Amniotic epithelial cell (primary cell): ENCODE measurements at places on chromosomes 16 and 17.

DNA sequence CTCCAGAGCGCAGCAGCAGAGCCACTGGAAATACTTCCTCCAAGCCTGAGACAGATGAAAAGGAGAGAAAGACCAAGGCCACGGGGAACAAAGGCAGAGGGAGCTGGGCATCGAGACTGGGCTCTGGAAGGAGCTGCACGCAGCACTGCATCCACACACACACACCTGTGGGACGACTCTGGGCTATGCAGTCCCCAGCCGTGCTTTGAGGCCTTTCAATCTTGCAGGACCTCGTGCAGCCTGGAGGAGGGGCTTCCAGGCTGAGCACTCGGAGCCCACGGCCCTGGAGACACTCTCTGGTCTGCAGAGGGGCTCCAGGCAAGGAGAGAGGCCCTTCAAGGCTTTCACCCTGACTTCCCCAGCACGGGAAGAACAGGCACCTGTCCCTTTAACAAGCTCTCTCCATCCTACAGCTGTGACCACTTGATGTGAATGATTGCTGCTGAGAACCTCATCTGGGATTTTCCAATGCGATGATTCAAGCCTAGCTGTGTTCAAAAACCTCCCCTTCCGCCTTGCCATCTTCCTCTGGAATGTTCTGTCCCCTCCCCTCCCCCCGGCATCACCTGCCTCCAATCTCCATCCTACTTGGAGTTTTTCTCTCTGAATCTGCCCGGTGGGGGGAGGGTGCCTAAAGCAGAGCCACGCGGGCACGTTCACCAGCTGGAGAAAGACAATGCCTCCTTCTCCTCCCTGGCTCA, 37.5 kb downstream of the RBFOX3 start:
- DNase-seq = no peak

DNA sequence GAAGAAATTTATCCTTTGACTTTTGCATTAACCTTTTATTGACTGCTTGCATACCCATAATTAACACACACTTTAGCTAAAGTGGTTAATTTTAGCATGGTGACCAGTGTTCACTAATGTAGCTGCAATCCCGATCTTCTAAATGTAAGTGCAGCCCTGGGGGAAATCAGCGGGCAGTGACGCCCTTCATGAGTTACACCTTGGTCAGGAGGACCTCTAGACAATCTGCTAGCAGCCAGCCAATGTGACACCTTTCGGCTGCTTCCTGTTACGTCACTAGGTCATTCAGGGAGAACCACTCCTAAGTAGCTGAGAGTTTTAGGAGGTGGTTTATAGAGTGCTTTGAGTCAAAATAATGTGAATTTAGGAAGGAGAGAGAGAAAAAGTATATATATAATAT, 180.5 kb downstream of the IRX3 start:
- DNase-seq = no peak

GRCh38 chr17:20184977-20185619, 175.9 kb downstream of the SPECC1 start:
- no peak for DNase-seq

DNA sequence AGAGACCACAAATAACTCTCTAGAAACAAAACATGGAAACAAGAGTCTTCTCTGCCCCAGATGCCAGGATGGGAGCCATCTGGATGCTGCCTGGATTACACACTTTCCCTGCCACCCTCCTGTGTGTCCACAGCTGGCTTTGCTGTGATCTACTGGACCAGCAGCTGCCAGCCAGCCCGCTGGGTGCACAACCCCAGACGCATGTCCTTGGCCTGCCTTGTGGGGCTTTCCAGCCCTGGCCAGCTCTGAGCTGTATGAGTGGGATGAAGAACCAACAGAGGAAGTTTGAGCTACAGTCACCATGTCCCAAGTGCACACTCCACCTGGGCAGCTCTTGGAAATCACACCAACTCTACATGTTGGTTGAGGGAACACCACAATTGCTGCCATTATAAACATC, 57.0 kb upstream of the TNRC6C start:
- no peak for DNase-seq

- no peak for DNase-seq
Observed at GRCh38 chr17:70157151-70157550, 12.2 kb upstream of the KCNJ2 start.

DNA sequence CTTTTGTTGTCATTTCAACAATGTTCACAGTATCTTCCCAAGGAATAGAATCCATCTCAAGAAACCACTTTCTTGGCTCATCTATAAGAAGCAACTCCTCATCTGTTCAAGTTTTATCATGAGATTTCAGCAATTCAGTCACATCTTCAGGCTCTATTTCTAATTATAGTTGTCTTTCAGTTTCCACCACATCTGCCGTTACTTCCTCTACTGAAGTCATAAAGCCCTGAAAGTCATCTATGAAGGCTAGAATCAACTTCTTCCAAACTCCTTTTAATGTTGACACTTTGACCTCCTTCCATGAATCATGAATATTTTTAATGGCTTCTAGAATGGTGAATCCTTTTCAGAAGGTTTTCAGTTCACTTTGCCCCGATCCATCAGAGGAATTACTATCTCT, 102.1 kb downstream of the CDH13 start:
- DNase-seq = no peak

DNA sequence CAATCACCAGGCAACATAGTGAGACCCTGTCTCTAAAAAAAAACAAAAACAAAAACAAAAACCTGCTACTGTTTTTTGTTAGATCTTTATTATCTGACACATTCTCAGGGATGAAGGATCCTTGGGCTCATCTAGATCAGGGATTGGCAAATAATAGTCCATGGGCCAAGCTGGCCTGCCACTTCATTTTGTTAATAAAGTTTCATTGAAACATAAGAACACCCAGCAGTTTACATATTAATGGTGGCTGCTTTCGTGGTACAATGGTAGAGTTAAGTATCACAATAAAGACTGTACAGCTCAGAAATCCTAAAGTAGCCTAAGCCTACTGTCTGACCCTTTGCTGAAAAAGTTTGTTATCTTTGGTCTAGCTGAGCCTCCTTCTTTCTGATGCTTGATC, 32.9 kb upstream of the CLEC18A start:
- peak; percentile 59 for DNase-seq

DNA sequence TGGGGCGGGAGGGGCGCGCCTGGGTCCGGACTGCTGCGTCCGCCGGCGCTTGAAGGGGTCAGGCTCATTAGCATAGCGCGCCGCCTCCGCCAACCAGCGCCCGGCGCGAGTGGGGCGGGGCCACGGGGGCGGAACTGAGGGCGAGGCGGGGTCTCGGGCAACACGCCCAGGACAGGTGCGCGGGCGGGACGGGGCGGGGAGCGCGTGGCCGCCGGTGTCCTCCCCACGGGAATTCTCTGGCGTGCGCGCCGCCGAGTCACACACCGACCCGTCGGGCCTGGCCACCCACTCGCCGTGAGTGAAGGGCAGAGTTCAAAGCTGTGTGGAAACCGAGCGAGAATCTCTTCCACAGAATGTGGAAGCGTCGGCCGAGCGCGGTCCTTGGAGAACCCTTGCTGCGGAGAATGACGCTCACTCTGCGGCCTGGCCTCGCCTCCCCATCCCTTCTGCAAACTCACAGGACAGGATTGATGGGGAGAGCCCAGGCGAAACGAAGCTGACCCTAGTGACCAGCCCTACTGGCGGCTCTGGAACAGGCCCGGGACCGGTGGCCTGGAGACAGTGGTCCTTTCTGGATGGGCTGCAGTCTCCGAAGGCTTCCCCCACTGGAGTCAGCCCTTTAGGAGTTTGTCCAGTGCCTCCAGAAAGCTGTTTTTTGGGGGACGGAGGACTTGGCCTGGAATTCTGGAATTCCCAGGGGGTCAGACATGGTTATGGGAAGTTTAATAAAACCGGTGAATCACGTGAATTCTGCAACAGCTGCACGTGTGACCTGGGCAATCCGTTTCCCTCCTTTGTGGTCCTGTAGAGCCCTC, at the start of gene SNAI3:
Gene SNAI3 (minus strand): TSS at position 69 of the 815 bp plus-strand sequence. CDS start 101 bp downstream, outside the sequence.
- DNase-seq = peak; percentile 35

DNA sequence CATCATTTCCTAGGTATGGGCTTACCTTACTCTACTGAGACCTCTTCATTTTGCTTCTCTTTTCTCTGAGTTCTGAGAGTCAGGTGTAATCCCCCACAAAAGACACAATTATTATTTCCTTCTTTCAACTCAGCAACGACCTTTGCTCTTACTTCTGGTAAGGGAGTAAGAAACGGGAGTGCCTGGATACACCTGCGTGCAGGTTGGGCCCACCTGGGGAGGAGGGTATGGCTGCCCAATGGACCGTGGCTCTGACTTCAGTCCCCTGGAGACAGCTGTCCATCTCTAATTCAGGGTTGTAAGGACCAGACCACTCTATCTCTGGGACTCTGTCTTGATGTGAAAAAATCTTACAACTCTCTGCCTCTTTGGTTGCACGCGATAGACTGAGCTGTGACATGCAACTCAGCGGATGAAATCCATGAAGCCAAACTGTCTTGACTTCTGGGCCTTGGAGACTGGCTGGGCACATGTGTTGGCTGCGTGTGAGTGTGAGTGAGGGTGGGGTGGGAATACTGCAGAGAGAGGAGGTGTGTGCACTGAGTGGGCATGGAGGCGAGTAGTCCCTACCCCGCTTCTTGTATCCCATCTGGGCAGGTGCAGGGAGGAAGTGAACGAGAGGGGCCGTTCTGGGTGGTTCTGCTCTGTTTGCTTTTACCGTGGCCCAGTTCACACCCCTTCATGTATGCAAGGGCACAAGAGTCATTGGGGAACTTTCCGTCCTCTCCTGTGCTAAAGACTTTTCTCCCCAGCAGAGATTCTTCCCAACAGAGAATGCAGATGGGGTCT, 1.2 kb downstream of the TMEM238L start:
- DNase-seq = no peak

DNA sequence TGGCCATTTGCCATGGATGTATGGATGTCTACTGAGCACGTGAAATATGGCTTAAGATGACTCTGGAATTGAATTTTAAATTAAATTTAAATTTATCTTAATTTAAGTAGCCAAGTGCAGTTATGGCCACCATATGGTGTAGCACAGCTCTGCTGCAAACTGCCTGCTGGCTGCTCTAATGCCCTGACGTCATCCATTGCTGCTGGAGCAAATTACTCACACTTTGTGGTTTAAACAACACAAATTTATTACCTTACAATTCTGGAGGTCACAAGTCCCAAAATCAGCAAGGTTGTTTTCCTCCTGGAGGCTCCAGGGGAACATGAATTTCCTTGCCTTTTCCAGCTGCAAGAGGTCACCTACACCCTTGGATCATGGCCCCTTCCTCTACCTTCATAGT, 679.3 kb upstream of the EEF2KMT start:
- no peak for DNase-seq

- DNase-seq = no peak
Observed at GRCh38 chr16:1347286-1347855, 4.3 kb downstream of the TSR3 start.

GRCh38 chr17:82153745-82154375, 55.8 kb upstream of the FASN start:
- DNase-seq = peak; percentile 55

DNA sequence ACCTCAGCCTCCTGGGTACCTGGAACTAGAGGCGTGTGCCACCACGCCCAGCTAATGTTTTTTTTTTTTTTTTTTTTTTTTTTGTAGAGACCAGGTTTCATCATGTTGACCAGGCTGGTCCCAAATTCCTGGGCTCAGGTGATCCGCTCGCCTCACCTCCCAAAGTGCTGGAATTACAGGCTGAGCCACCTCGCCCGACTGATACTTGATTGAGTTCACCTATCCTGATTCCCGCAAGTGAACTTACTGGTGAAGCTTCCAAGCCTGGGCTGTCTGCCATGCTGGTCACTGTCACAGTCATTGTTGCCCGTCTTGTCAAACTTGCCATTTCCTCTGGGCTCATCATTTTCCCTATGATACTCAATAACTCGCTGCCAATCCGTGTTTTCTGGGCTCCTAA, 71.1 kb upstream of the MTMR4 start:
- no peak for DNase-seq

DNA sequence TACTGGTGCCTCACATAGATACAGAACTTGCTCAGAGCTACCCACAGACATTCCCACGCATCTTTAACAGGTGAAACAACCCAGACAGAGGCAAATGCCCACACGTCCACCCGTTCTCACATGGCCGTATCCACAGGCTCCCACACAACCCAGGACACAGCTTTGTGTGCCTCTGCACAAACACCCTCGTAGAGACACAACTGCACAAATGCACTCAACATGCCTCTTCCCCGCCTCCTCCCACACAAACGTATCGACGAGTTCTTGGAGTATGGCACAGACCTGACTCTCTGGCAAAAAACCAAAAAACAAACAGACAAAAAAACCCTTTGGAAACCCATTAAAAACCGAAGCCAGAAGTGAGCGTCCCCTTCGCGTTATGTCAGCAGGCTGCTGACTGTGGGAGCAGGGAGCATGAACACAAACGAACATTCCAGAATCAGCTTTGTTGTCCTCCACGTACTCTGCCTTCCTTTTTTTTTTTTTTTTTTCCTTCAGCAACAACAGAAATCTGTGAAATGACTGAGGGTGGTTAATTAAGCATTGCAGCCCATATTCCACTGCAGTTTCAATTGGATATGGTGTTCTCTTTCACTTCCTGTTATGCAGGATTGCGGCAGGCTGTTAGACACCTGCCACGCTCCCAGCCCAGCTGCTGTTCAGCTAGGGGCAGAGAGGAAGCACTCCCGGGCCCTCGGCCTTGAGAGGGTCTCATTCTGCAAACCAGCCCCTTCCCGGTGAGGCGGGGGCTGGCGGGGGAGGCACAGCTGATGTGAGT, 313.7 kb downstream of the MAF start:
- no peak for DNase-seq

GRCh38 chr17:55722742-55723487, at the start of gene TMEM100:
TSS of gene TMEM100 (minus strand) at chr17:55722864. CDS start at chr17:55721070, 1,794 bp downstream.
- DNase-seq = peak; percentile 73

DNA sequence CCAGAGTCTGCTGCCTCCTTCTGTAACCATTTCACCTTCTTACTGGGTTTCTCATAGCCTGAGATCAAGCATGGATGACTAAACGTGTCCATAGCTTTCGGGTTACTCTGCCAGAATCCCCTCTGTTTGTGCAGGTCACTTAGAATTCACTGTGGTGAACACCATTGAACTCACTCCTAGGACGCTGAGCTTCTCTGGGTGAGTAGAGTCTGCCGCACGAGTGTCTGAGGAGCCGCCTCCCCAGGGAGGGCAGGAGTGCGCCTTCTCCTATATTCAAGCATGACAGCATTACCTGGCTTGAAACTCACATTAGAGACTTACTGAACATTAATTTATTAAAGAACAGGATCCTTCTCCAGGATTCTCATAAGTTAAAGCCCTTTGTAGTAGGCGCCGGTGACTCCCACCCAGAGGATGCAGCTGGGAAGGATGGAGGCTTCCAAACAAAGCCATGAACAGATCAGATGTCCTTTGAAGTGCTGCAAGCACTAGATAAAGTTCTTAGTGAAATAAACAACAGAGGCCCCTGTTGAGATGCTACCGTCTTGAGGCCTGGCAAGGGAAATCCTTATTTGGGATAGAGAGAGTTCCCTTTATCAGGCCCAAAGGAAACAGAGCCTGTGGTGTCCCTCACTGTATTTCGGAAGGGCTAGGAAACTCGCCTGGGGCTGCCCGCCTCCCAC, 144.6 kb upstream of the PLCG2 start:
- peak; percentile 9 for DNase-seq

- DNase-seq = no peak
Observed at GRCh38 chr16:11706180-11706742, 36.4 kb downstream of the TXNDC11 start.
